ENCODE measurements at places on chromosomes 6 and 20.

GRCh38 chr20:61692479-61692878 is 373.2 kb downstream of the TAF4 start:
- DNase-seq: no peak

DNA sequence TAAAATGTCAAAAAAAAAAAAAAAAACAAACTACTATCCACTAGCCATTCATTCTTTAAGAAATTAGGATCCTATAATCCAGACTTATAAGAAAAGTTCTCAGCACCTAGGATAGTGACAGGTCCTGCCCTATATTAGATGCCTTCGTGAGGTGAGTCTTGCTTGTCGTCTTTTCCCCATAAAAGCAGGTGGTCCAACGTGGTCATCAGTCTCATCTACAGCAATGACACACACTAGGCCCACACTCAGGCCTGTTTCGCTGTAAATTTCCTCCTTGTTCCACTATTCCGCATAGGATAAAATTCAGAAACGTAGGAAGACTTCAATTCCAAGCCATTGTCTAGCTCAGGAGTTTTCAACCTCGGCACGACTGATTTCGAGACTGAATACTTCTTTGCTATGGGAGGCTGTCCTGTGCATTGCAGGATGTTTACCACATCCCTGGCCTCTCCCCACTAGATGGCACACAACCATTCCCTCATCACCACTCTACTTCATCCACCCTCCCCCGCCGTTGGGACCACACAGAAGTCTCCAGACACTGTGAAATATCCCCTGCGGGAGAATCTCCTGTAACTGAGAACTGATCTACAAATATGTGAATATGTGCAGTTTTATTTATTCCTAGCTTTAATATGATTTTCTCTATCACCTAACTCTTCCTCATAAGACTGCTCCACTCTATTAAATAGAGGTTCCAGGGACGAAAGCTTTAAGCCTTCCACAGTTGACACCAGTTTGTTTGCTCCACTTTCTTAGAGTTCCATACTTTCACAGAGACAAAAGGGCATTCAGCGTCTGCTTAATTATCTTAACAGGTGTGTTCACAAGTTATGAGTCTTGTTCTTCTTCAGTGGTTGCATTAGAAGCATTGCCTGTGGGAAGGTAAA is 346.3 kb downstream of the BMP2 start:
- peak; percentile 49 for DNase-seq

DNA sequence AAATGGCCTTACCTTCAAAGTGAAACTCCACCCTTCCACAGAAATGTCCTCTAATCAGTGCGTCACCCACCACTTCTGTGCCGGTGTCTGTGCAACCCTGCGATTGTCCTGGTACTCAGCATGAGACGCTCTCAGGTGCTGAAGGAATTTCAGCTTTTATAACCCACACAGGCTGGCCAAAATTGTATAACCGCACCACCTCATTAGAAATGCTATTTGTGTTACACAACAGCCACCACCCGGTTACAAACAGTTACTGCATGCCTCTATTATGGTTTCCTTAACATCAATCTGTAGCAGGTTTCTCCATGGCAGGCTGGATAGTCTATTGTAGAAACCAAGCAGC is 51.5 kb downstream of the SLC23A2 start:
- DNase-seq: peak; percentile 30

- DNase-seq: no peak
These were observed 18.8 kb upstream of the CSNK2A1 start for GRCh38 chr20:562232-562897.

- DNase-seq: no peak
These were observed 11.4 kb downstream of the TRIM38 start for GRCh38 chr6:25973923-25974555.

GRCh38 chr6:46057792-46058191 is 42.1 kb upstream of the CLIC5 start:
- DNase-seq: no peak

DNA sequence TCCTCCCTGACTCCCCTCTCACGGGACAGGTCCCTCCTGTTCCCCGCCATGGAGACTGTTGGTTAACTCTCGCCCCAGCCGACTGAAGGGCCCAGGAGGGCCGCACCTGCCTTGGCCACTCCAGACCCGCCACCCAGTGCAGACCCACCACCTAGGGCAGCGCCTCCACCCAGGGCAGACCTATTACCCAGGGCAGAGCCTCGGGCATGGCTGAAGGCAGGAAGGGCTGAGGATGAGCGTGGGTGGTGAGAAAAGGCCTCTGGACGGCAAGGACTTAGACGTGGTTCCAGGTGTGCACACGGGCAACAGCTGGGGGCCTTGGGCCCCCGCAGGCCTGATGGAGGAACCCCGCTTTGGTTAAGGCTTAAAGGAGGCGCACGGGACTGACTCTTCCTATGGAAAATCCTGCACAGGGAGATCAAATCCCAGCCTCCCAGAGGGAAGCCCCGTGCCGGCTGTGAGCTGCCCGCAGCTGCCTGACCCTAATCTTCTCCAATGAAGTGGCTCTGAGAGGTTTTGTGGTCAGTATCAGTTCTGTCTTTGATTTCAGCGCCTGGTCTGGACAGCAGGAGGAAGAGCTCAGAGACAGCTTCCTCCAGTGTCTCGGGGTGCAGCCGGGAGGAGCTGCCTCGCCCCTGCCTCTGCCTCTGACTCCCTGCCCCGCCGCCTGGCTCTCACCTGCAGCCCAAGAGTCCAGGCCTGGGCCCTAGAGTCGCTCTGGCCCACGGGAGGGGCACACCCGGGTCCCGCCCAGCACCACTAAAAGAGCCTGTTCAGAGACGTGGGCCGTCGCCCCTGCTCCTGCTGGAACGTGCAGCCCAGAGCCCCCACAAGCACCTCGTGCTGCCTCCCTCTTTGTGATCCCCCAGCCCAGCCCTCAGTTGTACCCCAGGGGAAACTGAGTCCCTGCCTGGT is 12.1 kb upstream of the CHRNA4 start:
- no peak for DNase-seq

DNA sequence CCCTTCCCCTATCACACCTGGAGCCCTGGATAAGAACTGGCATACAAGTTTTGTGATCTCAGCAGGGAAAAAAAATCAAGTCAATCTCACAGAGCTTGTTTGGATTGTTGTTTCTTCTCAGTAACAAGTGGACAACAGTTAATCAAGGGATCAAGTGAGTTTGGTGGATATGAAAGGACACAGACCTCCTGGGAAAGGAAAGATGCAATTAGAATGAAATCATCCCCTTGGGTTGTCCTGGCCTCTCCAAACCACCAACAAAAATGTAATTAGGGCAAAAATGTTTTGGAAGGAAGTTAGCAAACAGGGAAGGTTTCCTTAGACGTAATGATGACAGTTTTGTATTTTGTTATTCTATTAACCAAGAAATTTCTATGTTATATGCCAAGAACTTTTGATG is 99.1 kb upstream of the PRDM1 start:
- no peak for DNase-seq

GRCh38 chr6:32664827-32665362 is 1.6 kb downstream of the HLA-DQB1 start:
- no peak for DNase-seq

GRCh38 chr6:56187686-56188085 is 59.7 kb downstream of the COL21A1 start:
- DNase-seq: no peak

DNA sequence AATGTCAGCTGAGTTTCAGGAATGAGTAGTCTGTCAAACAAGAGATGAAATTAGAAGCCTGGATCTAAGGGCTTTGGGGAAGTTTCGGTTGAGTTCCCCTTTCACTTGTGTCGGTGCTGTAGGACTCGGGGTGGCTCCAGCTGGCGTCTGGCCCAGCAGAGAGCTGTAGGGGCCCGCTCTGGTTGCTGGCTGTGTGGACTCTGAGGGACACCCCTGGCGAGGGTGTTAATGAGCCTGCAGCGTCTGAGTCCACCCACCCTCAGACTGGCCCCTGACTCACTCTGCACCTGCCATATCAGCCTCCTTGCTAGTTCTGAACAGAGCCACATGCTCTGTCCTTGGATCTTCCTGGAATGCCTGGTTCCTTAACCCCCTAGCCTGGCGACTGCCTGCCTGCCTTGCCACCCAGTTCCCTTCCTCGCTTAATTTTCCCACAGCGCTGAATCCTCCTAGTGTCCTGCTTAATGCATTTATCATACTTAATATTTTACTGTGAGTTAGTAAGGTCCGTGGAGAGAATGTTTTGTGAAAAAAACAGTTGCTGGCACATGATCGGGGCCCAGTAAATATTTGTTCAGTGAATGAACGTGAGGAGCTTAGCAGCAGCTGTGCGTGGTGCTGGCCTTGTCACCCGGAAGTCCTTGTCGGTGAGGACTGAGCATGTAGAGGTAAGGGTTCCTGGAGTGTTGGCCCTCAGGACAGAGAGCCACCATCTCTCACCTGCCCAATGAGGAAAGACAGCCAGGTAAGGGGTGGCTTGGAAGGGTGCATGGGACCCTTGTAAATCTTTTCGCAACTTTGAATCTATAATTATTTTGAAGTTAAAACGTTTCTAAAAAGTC is 1.6 kb downstream of the DNAJC5 start:
- DNase-seq: peak; percentile 87

DNA sequence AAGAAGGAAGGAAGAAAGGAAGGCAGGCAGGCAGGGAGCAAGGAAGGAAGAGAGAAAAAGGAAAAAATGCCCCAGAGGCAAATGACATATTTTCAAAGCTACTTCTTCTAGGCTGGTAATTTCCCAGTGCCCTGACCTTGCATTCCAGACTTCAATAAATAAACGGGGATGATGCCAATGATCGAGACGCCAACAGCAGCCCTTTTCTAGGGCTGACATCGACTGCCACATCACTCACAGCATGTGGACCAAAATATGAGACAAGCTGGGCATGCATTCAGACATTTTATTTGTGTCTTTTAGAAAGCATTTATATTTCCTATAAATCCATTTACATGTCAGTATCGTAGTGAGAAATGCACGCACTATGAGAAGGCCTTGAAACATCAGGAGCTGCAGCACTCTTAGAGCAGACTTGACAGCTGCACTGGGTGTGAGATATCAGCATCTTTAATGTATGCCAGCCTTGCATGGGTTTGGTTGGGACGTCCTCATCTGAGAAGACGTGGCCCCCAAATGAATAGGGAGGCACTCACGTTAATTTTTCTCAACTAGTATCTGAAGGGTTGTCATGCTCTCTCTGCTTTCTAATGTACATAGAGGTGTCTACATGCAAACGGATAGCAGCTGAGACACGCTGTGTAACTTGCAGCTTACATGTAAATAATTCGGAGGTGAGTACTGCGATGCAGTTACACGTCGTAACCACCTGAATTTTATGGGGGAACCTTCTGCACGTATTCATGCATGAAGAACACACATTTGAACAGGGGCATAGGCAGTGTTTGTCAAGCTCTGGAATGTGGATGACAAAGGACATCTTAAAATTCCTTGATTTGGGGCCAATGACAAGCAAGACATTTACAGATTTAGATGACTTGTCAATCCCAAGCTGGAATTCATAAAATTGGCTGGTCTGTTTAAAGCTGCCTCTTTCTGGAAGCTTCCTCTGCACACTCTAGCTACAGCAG is 149.1 kb upstream of the AGPAT4 start:
- DNase-seq: no peak

GRCh38 chr6:100258752-100259151 is 206.0 kb downstream of the SIM1 start:
- DNase-seq: no peak

- DNase-seq: no peak
These were observed 72.3 kb downstream of the BTBD9 start for GRCh38 chr6:38567436-38567835.

All from HepG2 (cell line).